CD4-positive, alpha-beta T cell treated with Interleukin-21 for 1 hour (primary cell): ENCODE measurements at places on chromosomes 1 and 21.
A peak's percentile ranks its signal among the peaks of the same experiment; 100 is the strongest.

DNA sequence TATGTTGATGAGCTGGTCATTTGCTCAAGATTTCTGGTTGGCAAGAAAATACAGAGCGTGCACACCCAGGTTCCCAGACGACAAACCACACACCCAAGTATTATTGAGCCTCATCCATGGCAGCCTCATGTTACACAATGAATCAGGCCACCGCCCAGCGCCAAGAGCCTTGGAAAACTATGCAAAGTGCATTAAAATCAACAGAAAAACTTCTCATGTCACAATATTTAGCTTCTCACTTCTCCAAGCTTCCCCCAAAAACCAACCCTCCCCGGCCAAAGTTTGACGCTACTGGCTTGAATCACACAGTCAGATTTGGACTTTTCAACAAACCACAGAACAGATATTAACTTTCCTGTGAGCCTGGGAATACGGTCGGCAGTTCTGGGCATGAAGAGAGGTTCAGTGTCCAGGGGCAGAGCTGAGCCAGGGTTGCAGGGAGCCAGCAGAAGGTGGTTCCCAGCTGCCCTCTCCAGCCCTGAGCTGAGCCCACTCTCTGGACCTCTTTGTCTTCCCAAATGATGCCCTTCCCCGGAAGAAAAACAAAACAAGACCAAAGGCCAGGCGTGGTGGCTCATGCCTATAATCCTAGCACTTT, 71.1 kb downstream of the SETD4 start:
- no peak for DNase-seq

GRCh38 chr1:230957580-230957989, 21.1 kb downstream of the TTC13 start:
- DNase-seq, result no peak

DNA sequence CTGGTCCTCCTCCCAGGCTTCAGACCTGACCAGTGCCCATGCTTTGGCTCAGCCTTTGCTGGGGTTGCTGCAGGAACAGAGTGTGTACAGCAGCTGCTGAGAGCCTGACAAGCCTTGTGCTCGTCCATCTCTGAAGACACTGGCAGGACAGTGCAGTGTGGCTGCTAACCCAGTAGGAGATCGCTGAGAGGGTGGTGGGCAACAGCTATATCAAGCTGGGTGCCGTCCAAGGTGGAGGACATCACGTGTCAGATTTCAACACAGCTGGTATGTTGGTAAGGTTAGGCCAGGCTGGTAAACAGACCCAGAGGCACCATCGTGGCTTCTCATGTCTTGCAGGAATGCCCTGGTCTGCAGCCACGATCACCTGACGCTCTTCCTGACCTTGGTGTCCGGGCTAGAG, 17.9 kb upstream of the SLC25A34 start:
- no peak for DNase-seq

GRCh38 chr1:29811247-29811646, 574.9 kb downstream of the PTPRU start:
- no peak for DNase-seq

GRCh38 chr1:14039582-14040430, 339.8 kb downstream of the PRDM2 start:
- DNase-seq, result no peak

GRCh38 chr1:219741011-219741970, 128.4 kb upstream of the ZC3H11B start:
- DNase-seq, result no peak

GRCh38 chr1:111731956-111732355, 7.2 kb downstream of the INKA2 start:
- DNase-seq, result no peak

DNA sequence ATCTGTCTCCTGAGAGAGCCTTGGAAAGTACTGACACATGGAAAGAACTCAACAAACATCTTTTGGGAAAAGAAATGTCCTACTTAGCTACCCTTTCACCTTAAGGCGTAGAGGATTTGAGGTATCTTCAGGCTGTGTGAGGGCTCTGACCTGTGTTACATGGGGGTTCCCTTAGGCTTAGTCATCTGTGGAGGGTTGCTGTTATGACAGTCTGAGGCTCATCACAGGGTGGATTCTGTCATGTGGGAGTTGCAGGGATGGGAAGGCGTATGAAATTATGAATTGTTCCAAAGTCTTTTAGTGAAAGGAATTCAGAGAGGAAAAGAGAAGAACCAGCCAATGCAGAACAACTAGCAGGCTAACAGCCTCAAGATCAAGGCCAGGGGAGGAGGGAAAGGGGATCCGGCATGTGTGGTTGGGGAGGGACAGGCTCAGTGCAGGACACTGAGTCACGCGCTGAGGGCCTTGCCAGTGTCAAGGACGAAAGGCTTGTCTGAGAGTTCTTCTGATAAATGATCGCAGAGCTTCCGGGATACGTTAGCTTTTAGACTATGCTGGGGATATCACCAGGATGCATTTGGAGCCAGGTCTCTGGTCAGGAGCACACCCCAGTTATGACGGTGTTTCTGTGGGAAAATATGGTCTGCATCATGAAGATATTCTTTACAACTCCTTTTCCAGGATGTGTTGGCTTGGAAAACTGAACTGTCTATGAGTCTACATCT, 24.6 kb upstream of the PLA2G2C start:
- no peak for DNase-seq

- DNase-seq, result peak; percentile 55
These were observed 253.5 kb downstream of the AKT3 start for GRCh38 chr1:243596431-243597062.

DNA sequence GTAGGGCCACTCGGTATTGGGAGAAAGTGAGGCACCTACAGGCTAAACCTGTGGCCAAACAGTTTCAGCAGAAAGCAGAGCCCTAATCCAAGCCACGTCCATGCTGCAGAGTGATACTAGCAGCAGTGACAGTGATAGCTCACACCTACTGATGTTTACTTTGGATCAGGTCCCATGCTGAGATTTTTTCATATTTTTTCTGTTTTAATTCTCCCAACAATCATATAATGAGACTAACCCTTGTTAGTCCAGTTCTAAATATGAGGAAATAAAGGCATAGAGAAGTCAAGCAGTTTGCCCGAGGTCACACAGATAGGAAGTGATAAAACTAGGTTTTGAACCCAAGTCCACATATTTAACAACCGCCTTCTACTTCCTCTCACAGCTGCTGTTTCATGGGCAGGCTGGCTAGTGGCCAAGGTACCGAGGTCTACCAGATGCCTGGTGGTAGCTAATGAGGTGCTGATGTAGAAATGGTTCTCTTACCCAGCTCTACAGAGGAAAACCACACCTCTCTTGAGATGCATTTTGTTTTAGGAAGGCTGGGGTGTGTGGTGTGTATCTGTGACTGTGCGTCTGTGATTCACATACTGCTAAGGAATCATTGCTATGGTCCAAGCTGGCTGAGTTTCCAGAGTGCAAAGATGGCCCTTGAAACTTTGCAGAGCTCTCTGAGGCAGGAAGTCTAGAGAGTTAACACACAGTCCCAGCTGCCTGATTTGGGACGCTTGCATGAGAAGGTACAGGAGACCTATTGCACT, 80.3 kb upstream of the ARTN start:
- peak; percentile 38 for DNase-seq

- DNase-seq, result no peak
These were observed 182.8 kb downstream of the PLPP3 start for GRCh38 chr1:56396581-56396980.

GRCh38 chr21:25350056-25350455, 257.2 kb downstream of the MRPL39 start:
- DNase-seq, result no peak

DNA sequence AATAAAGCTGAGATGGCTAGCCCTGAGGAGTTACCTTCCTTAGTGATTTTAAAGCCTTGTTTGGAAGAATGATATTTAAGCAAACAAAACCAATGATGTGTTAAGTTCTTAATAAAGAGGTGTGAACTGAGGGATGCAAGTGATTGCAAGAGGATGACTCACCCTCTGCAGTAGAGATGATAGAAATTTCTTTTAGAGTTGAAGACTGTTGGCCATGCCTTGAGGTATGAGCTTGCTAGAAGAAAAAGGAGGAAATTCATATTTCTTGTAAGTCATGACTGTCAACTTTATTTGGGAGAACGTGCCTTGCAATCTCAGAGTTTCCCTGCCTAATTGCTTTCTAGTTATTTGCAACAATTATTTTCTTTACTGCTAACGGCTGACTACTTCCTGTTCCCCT, 94.7 kb downstream of the PLA2G4A start:
- DNase-seq, result no peak

DNA sequence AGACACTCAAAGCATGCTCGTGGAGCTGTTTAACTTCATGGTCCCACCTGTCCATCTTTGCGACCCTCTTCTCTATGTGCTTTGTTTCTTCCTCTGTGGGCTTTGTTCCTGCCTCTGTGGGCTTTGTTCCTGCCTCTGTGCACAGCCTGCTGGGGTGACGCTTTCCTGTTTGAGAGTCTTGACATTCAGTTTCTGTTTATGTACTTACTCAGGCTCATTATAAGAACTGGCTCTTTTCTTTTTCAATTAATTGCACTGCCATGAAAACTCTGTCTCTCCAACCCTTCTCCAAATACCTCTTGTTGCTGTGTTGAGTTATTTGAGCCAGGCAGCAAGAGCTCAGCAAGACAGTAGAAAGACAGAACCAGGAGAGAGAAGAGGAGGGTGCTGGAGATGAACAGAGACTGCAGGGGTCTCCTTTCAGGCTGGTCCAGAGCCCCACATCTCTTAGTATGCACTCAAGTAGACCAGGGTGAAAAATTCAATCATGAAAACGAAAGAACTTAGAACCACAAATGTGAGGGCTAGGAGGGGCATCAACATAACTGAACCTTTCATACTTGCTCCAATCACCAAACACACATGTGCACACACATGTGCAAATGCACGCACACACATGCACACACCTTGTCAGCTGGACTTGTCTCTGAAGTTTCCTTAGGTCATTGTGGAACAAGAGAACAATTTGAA, 88.3 kb upstream of the SGIP1 start:
- DNase-seq, result peak; percentile 61

GRCh38 chr1:110634086-110634454, 27.9 kb upstream of the KCNA2 start:
- DNase-seq, result no peak

DNA sequence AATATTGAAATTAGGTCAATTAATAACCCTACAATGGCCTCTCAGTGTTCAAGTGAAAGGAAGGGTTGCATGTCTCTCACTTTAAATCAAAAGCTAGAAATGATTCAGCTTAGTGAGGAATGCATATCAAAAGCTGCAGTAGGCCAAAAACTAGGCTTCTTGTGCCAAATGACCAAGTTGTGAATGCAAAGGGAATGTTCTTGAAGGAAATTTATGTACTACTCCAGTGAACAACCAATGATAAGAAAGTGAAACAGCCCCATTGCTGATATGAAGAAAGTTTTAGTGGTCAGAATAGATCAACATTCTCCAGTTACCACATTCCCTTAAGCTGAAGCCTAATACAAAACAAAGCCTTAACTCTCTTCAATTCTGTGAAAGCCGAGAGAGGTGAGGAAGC, 10.0 kb downstream of the MAEL start:
- DNase-seq, result no peak

DNA sequence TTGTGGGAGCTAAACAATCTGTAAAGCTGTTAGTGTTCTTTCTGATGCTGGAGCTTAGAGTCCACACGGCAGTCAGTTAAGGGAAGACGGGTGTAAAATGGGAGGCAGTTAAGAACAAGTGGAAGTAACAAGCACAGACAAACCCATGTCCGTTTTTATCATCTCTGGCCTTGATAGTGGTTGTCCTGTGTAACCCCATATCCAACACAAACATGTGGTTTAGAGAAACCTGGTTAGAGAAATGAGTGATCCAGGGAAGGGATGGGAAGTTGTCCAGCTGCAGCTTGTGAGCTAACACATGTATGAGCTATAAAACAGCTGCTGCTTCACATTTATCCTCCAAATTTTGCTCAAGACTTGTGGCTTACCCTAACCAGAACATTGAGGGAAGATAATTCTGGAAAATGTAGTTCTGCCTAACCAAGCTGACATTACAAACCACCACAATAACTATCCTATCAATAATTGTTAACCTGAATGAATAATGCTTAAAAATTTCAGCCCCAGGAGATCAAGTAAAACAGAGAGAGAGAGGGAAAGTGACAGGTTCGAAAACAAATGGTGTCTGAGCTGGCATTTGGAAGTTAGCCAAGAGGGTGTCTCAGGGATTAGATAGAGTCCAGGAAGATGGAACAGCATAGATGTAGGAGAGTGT, 10.6 kb upstream of the C1orf162 start:
- DNase-seq, result no peak

- DNase-seq, result no peak
These were observed 1.3 kb downstream of the SLC41A1 start for GRCh38 chr1:205811660-205812059.

- no peak for DNase-seq
These were observed 5.3 kb downstream of the ADGRB2 start for GRCh38 chr1:31758823-31759222.

- DNase-seq, result no peak
These were observed 94.5 kb downstream of the FNBP1L start for GRCh38 chr1:93542398-93542797.

GRCh38 chr1:168836469-168836868, 107.5 kb upstream of the DPT start:
- no peak for DNase-seq

- DNase-seq, result no peak
These were observed 149.1 kb downstream of the OLFM3 start for GRCh38 chr1:101847626-101848025.

- DNase-seq, result no peak
These were observed 453 bp upstream of the TTLL10 start for GRCh38 chr1:1173061-1173792.

DNA sequence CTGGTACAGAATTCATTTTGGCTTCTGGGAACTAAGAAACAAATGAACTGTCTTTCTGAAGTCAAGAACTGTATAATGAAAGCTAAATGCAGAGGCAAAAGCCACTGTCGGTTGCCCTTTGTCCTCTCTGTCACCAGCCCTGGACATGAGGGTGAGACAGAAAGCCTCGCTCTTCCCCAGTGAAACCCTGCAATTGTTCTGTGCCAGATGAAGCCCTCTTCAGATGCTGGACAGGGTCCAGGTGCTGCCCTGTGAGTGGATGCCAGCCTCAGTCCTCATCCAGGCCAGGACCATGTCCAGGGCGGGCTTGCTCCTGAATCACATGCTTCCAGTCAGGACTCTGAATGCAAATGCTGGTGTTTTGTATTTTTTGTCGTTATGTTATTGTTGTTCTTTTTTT, 138.7 kb downstream of the RUNX1 start:
- DNase-seq, result no peak

DNA sequence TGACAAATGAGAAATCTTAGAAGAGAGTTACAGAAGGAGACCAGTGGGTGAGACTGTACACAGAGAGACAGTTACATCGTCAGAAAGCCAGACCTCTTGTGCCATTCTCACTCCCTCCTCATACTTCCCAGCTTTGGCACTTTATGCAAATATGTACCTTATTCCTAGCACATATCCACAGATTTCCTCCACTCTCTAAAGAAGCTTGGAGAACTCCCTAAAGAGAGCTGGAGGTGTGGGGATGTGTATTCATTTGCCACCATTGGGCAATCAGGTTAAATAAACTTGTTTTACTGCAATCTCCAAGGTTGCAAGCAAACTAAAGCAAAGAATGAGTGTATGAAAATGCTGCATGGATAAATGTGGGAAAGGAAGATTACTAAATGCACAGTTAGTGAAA, 380.9 kb upstream of the PRMT6 start:
- DNase-seq, result no peak

GRCh38 chr21:15826908-15827601, 97.3 kb downstream of the USP25 start:
- no peak for DNase-seq

- peak; percentile 98 for DNase-seq
These were observed at the start of gene PRUNE1 for GRCh38 chr1:151008244-151009205. Gene PRUNE1, plus strand, starts transcription at chr1:151008449. Its CDS starts 184 bp downstream, at chr1:151008633.

GRCh38 chr21:27704567-27705166, 737.8 kb upstream of the ADAMTS5 start:
- DNase-seq, result no peak
